ENCODE measurements at places on chromosomes 11 and 22. TPM values are rescaled to one million over a fixed set of nuclear protein-coding genes. Genes with fewer than 3 reads are reported as not detected.

Gene IGLL1
- total RNA-seq = not detected

Gene PHLDB1
- 31.1 TPM for total RNA-seq

GRCh38 chr11:10441091-10441490 lies 14.0 kb upstream of the AMPD3 start:
- no peaks in the 10 kb centered on the region for H3K4me1 ChIP-seq
- H3K27ac ChIP-seq = no peak overlapping the region
- no peak for DNase-seq
- H3K4me3 ChIP-seq = no peak overlapping the region

- H3K36me3 ChIP-seq = peaks cover 12% of the 10 kb centered on the region
- H3K4me3 ChIP-seq = no peak overlapping the region
- DNase-seq = no peak
- H3K27me3 ChIP-seq = no peaks in the 10 kb centered on the region
- H3K4me1 ChIP-seq = peaks cover 13% of the 10 kb centered on the region
- no peak overlapping the region for H3K27ac ChIP-seq
These were observed 211.5 kb upstream of the BLID start for GRCh38 chr11:122327528-122327927.

- H3K4me1 ChIP-seq = no peaks in the 10 kb centered on the region
- no peaks in the 10 kb centered on the region for H3K27me3 ChIP-seq
- DNase-seq = no peak
- H3K27ac ChIP-seq = no peak overlapping the region
These were observed 49.3 kb upstream of the FLI1 start for GRCh38 chr11:128644576-128644975.

GRCh38 chr22:42437488-42438292 lies 5.5 kb upstream of the NFAM1 start:
- peaks cover 15% of the 10 kb centered on the region for H3K4me1 ChIP-seq
- no peaks in the 10 kb centered on the region for H3K27me3 ChIP-seq
- H3K4me3 ChIP-seq = peak overlapping the region; percentile 68
- DNase-seq = peak; percentile 59
- H3K27ac ChIP-seq = no peak overlapping the region

Gene TRIM29
- 60.9 TPM for total RNA-seq

Gene TTLL12
- total RNA-seq = 40.9 TPM

Gene MYRF
- total RNA-seq = 0.16 TPM

Gene NXPE1
- total RNA-seq = not detected

- H3K36me3 ChIP-seq = peaks cover 13% of the 10 kb centered on the region
- peak; percentile 85 for DNase-seq
- peaks cover 15% of the 10 kb centered on the region for H3K4me1 ChIP-seq
- H3K4me3 ChIP-seq = no peak overlapping the region
- no peak overlapping the region for H3K27ac ChIP-seq
These were observed 28.8 kb downstream of the TOB2 start for GRCh38 chr22:41417622-41418390.

Gene UCP3
- 1.5 TPM for total RNA-seq

DNA sequence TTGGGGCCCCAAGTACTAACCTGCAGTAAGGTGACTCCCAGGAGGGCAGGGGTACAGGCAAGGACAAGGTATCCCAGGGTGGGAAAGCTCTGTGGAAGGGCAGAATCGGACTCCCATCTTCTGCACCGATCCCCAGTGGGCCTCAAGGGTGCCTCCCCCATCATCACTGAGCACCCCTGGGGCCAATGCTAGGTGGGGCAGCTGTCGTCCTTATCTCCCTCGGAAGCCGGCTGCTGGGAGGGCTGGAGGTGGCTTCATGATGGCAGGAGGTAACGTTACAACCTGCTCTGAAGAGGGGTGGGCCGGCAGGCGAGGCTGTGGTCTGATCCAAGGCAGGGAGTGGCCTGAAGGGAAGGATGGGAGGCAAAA lies 87.6 kb upstream of the LINC01488 start:
- H3K27ac ChIP-seq = no peak overlapping the region
- no peak for DNase-seq
- H3K4me3 ChIP-seq = no peak overlapping the region
- H3K27me3 ChIP-seq = no peaks in the 10 kb centered on the region
- no peaks in the 10 kb centered on the region for H3K36me3 ChIP-seq
- H3K4me1 ChIP-seq = peaks cover 7% of the 10 kb centered on the region

Gene DNAJC4
- 27.0 TPM for total RNA-seq

Gene RAB38
- 80.9 TPM for total RNA-seq

Gene OR51E2
- not detected for total RNA-seq

DNA sequence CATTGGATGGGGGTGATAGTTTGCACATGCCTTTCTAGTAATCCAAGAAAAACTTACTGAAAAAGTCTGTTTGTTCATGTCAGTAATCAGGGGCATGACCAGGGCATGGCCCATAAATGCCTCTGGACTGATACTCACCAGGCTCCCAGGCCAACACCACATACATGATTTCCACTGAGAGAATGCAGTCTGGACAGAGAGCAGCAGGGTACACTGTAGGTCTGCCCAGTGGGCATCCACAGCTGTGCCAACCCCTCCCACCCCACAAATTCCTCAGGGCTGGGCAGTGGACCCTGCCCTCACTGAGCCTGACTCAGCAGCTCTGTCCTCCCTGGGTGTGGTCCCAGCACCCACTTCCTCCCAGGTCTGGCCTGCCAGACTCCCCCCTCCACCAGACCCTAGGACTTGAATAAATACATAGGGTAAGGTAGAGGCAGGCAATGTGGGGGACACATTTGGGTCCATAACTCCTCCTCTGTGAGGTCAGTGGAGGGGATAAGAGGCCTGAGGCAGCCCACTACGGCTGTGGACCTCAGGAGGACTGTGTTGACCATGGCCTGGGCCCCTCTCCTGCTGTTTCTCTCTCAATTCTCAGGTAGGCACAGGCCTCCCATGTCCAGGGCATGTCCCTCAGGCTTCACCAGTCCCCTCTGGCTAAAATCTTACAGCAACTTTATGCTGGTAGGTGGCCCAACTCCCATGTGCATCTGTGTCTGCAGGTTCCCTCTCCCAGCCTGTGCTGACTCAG lies 92.2 kb upstream of the TOP3B start:
- H3K27ac ChIP-seq = peak overlapping the region; percentile 78
- H3K4me3 ChIP-seq = peak overlapping the region; percentile 20
- peaks cover 48% of the 10 kb centered on the region for H3K4me1 ChIP-seq
- no peaks in the 10 kb centered on the region for H3K36me3 ChIP-seq

DNA sequence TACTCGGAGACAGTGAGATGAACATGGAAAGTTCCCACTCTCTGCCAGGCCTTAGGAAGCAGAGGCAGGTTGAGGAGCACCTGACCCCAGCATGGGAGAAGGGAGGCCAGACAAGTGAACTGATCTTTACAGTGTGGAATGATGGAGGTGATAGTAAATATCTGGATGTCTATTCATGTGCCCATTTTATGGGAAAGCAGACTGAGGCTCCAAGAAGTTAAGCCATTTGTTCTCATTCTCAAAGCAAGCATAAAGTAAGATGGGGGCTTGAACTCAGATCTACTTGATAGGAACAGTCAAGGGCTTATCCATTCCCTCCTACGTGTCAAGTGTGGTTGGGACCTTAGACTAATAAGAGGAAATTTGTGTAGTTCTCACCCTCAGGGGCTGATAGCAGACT lies 461.5 kb downstream of the MN1 start:
- H3K4me1 ChIP-seq = no peaks in the 10 kb centered on the region
- H3K36me3 ChIP-seq = no peaks in the 10 kb centered on the region
- H3K27ac ChIP-seq = no peak overlapping the region
- H3K4me3 ChIP-seq = no peak overlapping the region
- peaks cover 11% of the 10 kb centered on the region for H3K27me3 ChIP-seq

DNA sequence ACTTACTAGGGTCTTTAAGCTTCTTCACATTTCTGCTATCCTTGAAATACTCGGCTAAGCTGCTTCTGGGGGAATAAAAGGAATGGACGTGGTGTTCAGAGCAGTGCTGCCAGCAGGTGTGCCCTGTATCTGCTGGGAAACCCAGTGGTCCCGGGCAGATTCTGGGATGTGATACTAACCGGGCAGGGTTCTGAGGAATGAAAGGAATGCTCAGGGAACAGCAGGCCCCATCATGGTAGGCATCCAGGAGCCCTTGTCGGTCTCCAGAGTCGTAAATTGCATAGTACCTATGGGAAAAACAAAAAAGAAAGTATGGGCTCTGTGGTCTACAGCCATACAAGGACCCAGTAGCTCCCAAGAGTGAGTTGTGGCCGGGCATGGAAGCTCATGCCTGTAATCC lies 4.5 kb upstream of the TMEM223 start:
- no peak overlapping the region for H3K27ac ChIP-seq
- H3K27me3 ChIP-seq = no peaks in the 10 kb centered on the region
- H3K36me3 ChIP-seq = peaks cover 93% of the 10 kb centered on the region
- H3K4me3 ChIP-seq = no peak overlapping the region

DNA sequence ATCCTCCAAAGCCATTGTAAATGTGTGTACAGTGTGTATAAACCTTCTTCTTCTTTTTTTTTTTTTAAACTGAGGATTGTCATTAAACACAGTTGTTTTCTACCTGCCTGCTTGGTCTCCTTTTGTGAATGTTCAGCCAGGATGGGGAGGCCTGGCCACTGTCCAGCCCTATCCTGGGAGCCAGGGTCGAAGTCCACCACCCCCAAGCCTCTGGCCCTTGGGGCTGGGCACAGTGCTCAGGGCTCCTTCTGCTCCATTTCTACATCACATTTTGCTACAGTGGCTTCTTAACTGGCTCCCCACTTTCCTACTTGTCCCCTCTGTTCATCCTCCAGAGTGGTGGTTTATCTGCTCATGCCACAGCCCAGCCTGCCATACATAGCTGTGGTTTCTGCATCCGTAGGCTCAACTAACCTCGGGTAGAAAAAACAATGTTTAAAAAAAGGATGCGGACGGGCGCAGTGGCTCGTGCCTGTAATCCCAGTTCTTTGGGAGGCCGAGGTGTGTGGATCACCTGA lies 2.5 kb upstream of the SMARCB1 start:
- DNase-seq = no peak
- no peak overlapping the region for H3K27ac ChIP-seq
- peaks cover 5% of the 10 kb centered on the region for H3K36me3 ChIP-seq
- H3K27me3 ChIP-seq = no peaks in the 10 kb centered on the region
- H3K4me1 ChIP-seq = peaks cover 14% of the 10 kb centered on the region

All from MCF 10A (cell line).